ENCODE measurements at places on chromosomes 4 and X. TPM values are rescaled to one million over a fixed set of nuclear protein-coding genes. Genes with fewer than 3 reads are reported as not detected.

CCNA2 gene
- 59.9 TPM for total RNA-seq

GK gene
- total RNA-seq: 77.5 TPM

CHIC2 gene
- total RNA-seq: 19.1 TPM

RASGEF1B gene
- total RNA-seq: 3.6 TPM

MAGEA1 gene
- not detected for total RNA-seq

All from activated T-helper 1 cell treated with anti-CD3 and anti-CD28 coated beads, Interleukin-12 subunit alpha, Interleukin-12 subunit beta, Interleukin-2, Interleukin-4 antibody, amounts not matched to agents 30 ng/mL and 10 ng/mL and 1 ng/mL, durations not matched to agents 14 hours and 24 hours and 36 hours (primary cell).